Stimulated activated CD8-positive, alpha-beta memory T cell treated with anti-CD3 and anti-CD28 coated beads, Interleukin-7, amount 100 ng/mL, for 1 hour (primary cell): ENCODE measurements at places on chromosomes 13 and 19.

DNA sequence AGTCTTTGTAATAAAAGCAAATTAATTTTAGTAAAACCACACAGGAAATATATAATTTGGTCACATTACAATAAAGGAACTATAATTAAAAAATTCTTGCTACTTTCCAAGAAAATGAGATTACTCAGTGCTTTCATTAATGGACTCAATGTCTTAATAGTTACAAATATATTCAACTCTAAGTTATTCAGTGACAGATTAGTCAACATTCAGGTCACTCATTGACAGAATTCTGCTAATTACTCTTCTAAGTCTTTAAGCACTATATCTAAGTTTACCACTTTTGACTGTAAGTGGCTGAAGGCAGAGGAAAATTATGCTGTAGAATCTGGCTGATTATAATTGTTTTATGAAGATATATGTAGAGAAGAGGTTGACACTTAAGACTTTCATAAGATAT is 1365.0 kb downstream of the EFNB2 start:
- DNase-seq: no peak

GRCh38 chr13:78241278-78241919 is 322.8 kb upstream of the EDNRB start:
- no peak for DNase-seq

- no peak for DNase-seq
Measured at GRCh38 chr13:67518785-67519184, 288.6 kb upstream of the PCDH9 start.

GRCh38 chr19:42092350-42092749 is 16.4 kb downstream of the ZNF574 start:
- DNase-seq: no peak

DNA sequence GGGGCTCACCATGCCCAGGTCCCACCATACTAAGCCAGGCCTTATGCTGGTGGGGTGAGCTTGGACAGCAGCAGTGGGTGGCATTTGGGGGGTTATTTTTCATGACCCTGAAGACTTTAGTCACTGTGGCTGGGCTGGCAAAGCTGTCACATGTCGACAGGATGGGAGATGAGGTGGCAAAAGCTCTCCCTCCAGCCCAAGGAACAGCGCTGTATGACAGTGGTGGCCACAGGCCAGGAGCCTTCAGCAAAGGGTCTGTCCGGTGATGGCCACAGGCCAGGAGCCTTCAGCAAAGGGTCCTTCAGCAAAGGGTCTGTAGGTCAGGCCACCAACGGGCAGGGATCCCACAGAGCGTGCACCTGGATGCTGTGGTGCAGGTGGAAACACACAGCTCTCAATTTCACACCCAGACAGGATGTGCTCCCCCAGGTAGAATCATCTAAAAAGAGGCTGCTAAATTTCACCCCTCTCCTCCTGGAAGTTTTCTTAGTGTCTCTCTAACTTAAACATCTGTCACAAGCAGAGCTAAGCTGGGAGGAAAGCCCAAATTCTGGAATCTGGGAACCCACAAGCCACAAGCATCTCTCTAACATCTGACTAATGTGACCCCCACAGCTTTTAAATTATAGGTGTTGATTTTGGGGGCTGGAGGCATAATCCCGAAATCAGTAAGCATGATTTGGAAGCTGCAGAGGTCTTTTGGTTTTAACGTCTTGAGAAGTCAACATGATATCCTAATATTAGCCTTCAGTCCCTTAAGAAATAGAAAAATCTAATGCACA is 23.0 kb downstream of the COL4A1 start:
- no peak for DNase-seq
